ENCODE measurements at places on chromosomes 7 and 10. TPM values are rescaled to one million over a fixed set of nuclear protein-coding genes. Genes with fewer than 3 reads are reported as not detected.
A peak's percentile ranks its signal among the peaks of the same experiment; 100 is the strongest.

DNA sequence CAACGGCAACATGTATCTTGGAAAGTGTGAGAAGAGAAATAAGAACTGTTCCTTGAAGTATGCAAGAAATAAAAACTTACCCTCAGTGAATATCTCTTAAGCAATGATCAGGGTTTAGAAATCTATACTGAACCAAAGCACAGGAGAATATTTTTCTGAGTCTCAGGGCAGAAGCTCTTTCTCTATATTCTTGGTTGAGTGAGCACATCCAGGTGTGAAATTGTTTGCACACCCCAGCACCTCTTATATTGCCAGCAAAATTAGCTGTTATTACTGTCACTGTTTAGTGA lies 8.4 kb downstream of the DLX6 start:
- no peak overlapping the region for H3K27ac ChIP-seq
- no peaks in the 10 kb centered on the region for H3K36me3 ChIP-seq
- peaks cover 11% of the 10 kb centered on the region for H3K27me3 ChIP-seq
- peaks cover 16% of the 10 kb centered on the region for H3K4me1 ChIP-seq
- no peak overlapping the region for H3K4me3 ChIP-seq

Gene CNPY1
- not detected for total RNA-seq

Gene CCDC136
- 17.9 TPM for total RNA-seq

Gene KNDC1
- 3.4 TPM for total RNA-seq

GRCh38 chr10:11831520-11831951 lies 8.4 kb downstream of the PROSER2 start:
- no peaks in the 10 kb centered on the region for H3K36me3 ChIP-seq
- no peak for DNase-seq
- H3K27ac ChIP-seq: no peak overlapping the region
- H3K4me3 ChIP-seq: no peak overlapping the region
- no peaks in the 10 kb centered on the region for H3K4me1 ChIP-seq
- H3K27me3 ChIP-seq: no peaks in the 10 kb centered on the region

Gene CRHR2
- total RNA-seq: not detected

- DNase-seq: no peak
- no peak overlapping the region for H3K27ac ChIP-seq
Measured at GRCh38 chr7:94055963-94056362, 51.8 kb upstream of the BET1 start.

GRCh38 chr10:111360260-111360925 lies 283.6 kb downstream of the ADRA2A start:
- H3K4me1 ChIP-seq: no peaks in the 10 kb centered on the region
- H3K36me3 ChIP-seq: no peaks in the 10 kb centered on the region
- H3K27me3 ChIP-seq: no peaks in the 10 kb centered on the region

GRCh38 chr10:88195841-88196240 lies 332.4 kb downstream of the PTEN start:
- peak overlapping the region; percentile 54 for H3K27ac ChIP-seq
- H3K4me1 ChIP-seq: peaks cover 14% of the 10 kb centered on the region
- H3K27me3 ChIP-seq: no peaks in the 10 kb centered on the region
- no peak overlapping the region for H3K4me3 ChIP-seq

Gene CTAGE4
- total RNA-seq: 6.6 TPM

GRCh38 chr7:22152690-22153089 lies 204.3 kb downstream of the RAPGEF5 start:
- no peaks in the 10 kb centered on the region for H3K27me3 ChIP-seq
- H3K4me3 ChIP-seq: no peak overlapping the region
- H3K36me3 ChIP-seq: no peaks in the 10 kb centered on the region
- H3K4me1 ChIP-seq: peaks cover 4% of the 10 kb centered on the region
- no peak overlapping the region for H3K27ac ChIP-seq
- no peak for DNase-seq

DNA sequence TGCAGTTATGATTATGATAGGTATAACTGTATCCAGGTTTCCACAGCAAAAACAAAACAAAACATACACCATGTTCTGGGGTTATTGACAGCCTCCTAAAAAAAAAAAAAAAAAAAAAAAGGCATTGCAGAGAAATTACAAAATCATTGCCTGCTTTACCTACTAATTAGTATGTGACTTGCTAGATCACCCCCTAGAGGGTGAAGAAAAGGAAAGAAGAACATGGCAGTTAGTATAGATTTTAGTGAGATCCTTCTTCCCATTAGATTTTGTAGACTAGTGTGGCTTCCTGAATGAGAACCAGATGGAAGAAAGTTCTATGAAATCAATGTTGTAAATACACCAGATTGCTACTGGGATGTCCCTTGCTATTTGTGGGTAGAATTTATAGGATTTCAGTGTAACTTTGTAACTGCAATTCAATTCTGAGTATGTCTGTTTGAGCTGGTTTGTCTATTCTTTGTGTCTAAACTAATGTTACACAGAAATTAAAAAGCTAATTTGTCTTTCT lies 24.0 kb upstream of the AGBL3 start:
- DNase-seq: no peak
- no peaks in the 10 kb centered on the region for H3K4me1 ChIP-seq
- H3K36me3 ChIP-seq: no peaks in the 10 kb centered on the region
- H3K27ac ChIP-seq: no peak overlapping the region

DNA sequence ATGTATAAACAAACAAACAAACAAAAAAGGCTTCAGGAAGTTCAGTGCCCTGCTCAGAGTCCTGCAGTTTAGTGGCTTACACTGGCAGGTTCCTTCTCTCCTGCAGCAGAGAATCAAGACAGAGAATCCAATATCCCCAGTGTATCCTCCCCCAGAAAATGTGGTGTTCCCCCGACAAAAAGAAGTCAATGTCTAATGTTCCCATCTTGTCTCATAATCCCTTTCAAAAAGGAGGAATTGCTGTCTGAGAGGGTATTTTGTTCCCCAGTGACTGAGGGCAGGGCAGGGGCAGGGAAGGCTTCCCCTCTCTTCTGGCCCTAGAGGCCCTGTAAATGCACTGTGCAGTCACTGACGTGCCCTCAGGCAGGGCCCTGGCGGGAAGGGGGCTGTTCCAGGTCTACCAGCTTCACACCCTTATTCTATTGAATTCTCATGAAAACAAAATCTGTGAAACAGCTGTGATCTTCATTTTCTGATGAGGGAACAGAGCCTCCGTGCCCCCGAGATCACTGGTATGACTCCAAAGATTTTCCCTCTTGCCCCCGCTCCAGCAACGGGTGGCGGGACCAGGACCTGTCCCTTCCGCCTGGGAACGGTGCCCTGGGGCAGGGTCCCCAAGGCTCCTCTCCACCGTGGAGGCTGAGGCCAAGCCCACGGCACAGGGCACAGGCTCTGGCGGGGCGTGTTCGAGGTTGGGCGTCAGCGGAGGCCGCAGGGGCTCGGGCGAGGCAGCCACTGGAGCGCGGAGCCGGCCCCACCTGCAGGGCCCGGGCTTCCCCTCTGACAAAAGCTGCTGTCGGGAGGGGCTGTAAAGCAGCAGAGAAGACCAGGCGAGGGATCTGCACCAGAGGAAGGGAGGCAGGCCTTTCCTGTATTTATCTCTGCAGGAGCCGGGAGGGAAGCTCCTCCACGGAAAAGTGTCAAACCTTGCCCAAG lies 13.4 kb upstream of the WDFY4 start:
- H3K27ac ChIP-seq: no peak overlapping the region
- no peaks in the 10 kb centered on the region for H3K4me1 ChIP-seq
- H3K4me3 ChIP-seq: no peak overlapping the region
- DNase-seq: peak; percentile 44
- H3K36me3 ChIP-seq: no peaks in the 10 kb centered on the region

DNA sequence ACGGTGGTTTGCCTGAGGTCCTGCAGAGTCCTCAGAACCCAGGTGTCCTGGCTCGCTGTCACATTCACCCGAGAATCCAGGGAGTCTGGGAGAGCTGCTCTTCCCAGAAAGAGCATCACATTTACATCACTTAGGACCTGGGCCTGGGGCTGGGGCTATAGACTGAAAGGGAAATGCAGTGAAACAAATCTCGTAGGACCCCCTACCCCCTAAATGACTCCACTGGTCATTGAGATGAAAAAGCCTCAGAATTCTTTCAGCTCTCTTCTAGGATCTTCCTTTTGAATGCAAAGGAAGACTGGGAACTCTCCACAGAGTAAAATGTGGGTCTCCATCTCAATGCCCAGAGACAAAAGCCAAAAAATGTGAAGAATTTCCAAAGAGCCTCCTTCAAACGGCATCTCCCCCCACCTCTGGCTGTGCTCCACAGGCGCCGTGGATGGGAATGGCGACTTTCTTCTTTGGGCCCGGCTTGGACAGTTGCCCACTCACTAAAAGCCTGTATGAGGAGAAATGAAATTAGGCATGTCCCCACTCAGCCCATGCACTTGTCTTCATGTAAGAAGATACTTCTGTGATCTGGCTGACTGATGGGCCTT lies 49.0 kb upstream of the PODXL start:
- no peaks in the 10 kb centered on the region for H3K27me3 ChIP-seq
- H3K4me1 ChIP-seq: no peaks in the 10 kb centered on the region
- no peak overlapping the region for H3K4me3 ChIP-seq

DNA sequence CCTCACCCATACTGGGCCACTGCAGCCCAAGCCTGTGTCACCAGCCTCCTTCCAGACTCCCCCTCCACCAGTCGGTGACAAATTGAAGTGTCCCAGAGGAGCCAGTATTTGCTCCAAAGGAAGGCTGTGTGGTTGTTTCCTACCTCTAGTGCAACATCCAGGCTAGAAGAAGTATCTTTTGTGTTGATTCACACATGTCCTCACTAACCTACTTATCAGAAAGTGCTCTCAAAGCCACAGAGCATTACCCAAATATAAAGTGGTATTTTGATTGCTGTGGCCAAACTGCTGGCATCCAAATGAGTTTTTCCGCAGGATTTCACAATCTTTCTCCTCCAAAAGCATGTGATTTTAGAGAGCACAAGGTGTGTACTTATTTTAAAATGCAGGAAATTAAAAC lies 134.8 kb downstream of the CUL2 start:
- no peaks in the 10 kb centered on the region for H3K27me3 ChIP-seq
- H3K4me1 ChIP-seq: peaks cover 10% of the 10 kb centered on the region
- H3K36me3 ChIP-seq: no peaks in the 10 kb centered on the region
- H3K27ac ChIP-seq: no peak overlapping the region

- peaks cover 38% of the 10 kb centered on the region for H3K4me1 ChIP-seq
- H3K36me3 ChIP-seq: no peaks in the 10 kb centered on the region
- H3K27me3 ChIP-seq: no peaks in the 10 kb centered on the region
- H3K27ac ChIP-seq: no peak overlapping the region
Measured at GRCh38 chr10:125022671-125023070, 80.7 kb downstream of the ZRANB1 start.

- no peak overlapping the region for H3K27ac ChIP-seq
- H3K4me1 ChIP-seq: peaks cover 18% of the 10 kb centered on the region
- no peaks in the 10 kb centered on the region for H3K27me3 ChIP-seq
- DNase-seq: no peak
- H3K36me3 ChIP-seq: peaks cover 40% of the 10 kb centered on the region
Measured at GRCh38 chr7:55144333-55145317, 125.8 kb downstream of the EGFR start.

GRCh38 chr7:131325179-131325840 lies 2.4 kb upstream of the MKLN1 start:
- H3K4me3 ChIP-seq: no peak overlapping the region
- DNase-seq: no peak
- no peak overlapping the region for H3K27ac ChIP-seq
- no peaks in the 10 kb centered on the region for H3K27me3 ChIP-seq
- H3K4me1 ChIP-seq: peaks cover 30% of the 10 kb centered on the region

DNA sequence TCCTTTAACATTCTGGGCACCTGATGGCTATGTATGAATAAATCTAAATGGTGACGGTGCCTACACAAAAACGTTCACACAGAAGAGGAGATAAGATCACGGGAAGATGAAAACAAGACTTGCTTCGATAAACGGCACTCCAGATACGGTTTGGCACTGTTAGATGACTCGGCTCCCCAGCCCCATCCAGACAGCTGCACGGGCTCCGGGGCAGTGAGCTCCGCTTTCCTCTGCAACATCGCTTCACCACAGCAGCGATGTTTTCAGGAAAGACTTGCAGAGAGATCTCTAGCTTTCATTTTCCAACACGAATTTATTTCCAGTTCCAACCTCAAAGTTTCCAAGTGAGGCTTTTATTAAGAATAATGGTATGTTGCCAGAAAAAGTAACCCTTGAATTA lies 132.1 kb downstream of the KLF6 start:
- no peak for DNase-seq
- H3K27me3 ChIP-seq: no peaks in the 10 kb centered on the region

DNA sequence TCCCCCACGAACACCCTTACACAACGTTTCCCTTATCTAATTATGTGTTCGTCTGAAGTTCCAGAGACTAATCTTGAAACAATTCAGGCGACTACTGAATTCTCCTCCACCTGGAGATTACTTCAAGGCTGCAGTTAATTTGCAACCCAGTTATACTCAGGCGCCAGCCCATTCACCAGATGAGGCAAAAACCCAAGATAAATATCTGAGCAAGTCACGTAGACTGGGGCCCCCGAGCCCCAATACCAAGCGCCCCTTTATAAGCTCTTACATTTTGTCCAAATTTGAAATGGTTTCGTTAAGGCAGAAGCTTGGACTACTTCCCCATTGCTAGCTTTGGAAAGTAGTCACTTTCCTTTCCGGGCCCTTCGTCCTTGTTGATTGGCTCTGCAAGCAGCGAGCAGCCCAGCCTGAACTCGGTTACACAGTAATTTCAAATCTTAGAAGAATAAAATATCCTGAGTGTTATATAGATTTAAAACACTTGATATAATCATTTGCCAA lies 1.2 kb downstream of the TPK1 start:
- peak overlapping the region; percentile 66 for H3K4me3 ChIP-seq
- H3K27ac ChIP-seq: peak overlapping the region; percentile 90
- no peak for DNase-seq
- H3K27me3 ChIP-seq: no peaks in the 10 kb centered on the region
- peaks cover 7% of the 10 kb centered on the region for H3K4me1 ChIP-seq

- peaks cover 12% of the 10 kb centered on the region for H3K36me3 ChIP-seq
- no peak overlapping the region for H3K4me3 ChIP-seq
- peaks cover 37% of the 10 kb centered on the region for H3K4me1 ChIP-seq
- H3K27me3 ChIP-seq: no peaks in the 10 kb centered on the region
- DNase-seq: no peak
Measured at GRCh38 chr10:79285315-79286197, 61.7 kb upstream of the PPIF start.

Gene GARIN1A
- total RNA-seq: 1.5 TPM

GRCh38 chr7:25726170-25726780 lies 425.7 kb upstream of the NFE2L3 start:
- no peak overlapping the region for H3K27ac ChIP-seq
- H3K27me3 ChIP-seq: no peaks in the 10 kb centered on the region
- no peak overlapping the region for H3K4me3 ChIP-seq
- DNase-seq: no peak
- H3K36me3 ChIP-seq: no peaks in the 10 kb centered on the region

Gene NPC1L1
- 0.49 TPM for total RNA-seq

DNA sequence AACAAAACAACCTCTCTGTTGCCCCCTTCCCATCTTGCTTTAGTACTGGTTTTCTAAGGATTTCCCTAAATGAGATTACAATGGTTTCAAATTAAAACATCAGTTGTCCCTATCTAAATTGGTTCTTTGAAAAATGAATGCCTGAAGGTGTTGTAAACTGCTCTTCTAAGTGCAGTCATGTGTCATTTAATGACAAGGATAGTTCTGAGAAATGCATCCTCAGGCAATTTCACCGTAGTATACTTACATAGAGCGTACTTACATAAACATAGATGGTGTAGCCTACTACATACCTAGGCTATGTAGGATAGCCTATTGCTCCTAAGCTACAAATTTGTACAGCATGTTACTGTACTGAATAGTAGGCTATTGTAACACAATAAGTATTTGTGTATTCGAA lies 278.1 kb downstream of the MAGI2 start:
- H3K4me3 ChIP-seq: no peak overlapping the region
- no peak overlapping the region for H3K27ac ChIP-seq
- no peaks in the 10 kb centered on the region for H3K4me1 ChIP-seq
- H3K27me3 ChIP-seq: no peaks in the 10 kb centered on the region
- no peak for DNase-seq
- no peaks in the 10 kb centered on the region for H3K36me3 ChIP-seq

- H3K4me1 ChIP-seq: no peaks in the 10 kb centered on the region
- H3K27me3 ChIP-seq: no peaks in the 10 kb centered on the region
- no peak for DNase-seq
Measured at GRCh38 chr10:125489731-125490130, 193.2 kb downstream of the TEX36 start.

Data from vagina (tissue), 2 donors.